ENCODE measurements at places on chromosomes 3 and 15.
A peak's percentile ranks its signal among the peaks of the same experiment; 100 is the strongest.

DNA sequence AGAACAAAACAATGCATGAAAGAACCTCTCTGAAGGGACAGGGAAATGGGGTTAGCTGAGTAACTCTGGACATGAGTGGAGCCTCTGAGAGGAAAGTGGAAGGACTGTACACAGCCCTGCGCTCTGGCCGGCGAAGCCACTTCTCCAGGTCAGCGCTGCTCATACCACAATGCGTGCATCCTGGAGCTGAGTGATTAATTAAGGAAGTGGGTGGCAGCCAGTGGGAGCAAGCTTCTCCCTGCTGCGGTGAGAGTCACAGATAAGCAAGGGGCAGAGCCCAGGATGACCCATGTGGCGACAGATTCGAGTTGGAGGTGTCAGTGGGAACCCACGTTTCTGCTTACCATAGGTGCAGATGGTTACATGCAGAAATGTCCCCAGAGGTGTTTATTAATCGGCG lies 48.0 kb downstream of the KLF15 start:
- DNase-seq: no peak

- DNase-seq: no peak
These were observed 341.8 kb downstream of the RAP2B start for GRCh38 chr3:153503873-153504272.

DNA sequence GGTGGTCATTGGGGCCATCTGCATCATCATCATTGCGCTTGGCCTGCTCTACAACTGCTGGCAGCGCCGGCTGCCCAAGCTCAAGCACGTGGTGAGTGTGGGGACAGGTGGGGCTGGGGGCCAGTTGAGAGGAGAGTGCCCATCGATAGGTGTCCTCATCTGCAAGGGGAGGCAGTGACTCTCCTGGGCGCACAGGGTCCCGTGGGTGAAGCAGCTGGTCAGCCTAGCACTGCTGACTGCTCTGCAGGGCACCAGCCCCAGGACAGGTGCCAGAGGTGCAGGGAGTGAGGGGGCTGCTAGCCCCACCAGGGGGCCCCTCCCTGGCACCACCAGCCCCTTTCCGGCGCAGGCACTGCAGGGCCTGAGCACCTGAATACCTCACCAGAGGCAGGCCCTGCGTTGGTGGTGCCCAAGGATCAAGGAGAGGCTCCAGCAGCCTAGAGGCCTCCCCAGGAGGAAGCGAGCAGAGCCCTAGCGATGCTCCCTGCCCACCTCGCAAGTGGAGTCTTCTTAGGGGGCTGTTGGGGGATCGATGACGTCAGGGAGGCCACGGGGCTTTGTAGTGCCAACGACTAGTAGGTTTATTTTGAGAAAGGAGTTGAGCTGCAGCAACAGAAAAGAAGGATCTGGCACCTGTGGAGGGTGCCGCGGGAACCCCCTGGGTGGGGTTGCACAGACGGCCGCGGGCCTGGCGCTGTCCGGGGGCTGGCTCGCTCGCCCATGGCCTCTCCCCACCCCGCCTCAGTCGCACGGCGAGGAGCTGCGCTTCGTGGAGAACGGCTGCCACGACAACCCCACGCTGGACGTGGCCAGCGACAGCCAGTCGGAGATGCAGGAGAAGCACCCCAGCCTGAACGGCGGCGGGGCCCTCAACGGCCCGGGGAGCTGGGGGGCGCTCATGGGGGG lies 976 bp upstream of the ABTB1 start:
- DNase-seq: no peak

GRCh38 chr3:128123156-128123537 lies 465 bp downstream of the RUVBL1 start:
- DNase-seq: no peak

- DNase-seq: no peak
These were observed 144.9 kb downstream of the EPHB1 start for GRCh38 chr3:134939978-134940377.

- DNase-seq: peak; percentile 19
These were observed 372.7 kb downstream of the FGF12 start for GRCh38 chr3:192354687-192355086.

DNA sequence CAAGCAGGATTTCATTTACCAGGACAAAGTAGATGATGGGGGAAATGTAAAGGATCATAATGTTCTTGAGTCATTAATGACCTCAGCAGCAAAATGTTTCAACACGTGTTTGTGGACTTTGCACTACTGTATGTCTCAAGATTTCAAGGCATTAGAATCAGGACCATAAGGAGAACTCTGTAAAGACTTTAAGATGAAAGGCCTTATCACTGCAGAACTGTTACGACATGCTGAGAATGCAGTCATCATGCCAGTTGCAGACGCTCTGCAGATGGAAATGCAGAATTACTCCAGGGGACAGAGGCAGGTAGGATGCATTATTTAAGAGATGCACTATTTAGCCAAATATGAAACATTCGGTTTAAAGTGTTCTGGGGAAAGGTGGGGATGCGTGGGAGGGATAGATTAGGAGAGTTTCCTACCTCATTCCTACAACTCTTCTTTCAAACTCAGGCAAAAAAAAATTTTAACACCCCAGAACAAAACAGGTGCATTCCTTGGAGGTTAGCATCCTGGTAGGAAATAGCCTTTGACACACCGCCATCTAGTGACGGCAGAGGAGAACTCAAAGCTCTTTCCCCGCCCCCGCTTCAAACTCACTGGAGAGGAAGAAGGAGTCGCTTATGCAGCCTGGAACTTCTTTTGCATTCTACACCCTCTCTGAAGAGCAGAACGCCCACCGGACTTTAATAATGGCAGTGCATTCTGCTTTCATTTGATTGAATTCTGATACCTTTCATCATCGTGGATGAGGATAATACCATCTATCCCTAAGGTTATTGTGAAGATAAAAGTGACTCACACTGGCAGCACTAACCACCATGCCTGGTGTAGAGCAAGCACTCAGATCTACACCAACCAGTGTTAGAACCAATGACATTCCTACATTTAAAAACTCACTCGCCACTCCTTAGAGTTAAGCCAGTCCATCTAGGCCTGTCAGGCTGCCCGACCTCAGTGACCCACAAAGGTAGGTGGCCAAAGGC lies 43.1 kb upstream of the TOPAZ1 start:
- DNase-seq: peak; percentile 79

GRCh38 chr3:45167011-45167911 lies 21.1 kb upstream of the CDCP1 start:
- peak; percentile 98 for DNase-seq

DNA sequence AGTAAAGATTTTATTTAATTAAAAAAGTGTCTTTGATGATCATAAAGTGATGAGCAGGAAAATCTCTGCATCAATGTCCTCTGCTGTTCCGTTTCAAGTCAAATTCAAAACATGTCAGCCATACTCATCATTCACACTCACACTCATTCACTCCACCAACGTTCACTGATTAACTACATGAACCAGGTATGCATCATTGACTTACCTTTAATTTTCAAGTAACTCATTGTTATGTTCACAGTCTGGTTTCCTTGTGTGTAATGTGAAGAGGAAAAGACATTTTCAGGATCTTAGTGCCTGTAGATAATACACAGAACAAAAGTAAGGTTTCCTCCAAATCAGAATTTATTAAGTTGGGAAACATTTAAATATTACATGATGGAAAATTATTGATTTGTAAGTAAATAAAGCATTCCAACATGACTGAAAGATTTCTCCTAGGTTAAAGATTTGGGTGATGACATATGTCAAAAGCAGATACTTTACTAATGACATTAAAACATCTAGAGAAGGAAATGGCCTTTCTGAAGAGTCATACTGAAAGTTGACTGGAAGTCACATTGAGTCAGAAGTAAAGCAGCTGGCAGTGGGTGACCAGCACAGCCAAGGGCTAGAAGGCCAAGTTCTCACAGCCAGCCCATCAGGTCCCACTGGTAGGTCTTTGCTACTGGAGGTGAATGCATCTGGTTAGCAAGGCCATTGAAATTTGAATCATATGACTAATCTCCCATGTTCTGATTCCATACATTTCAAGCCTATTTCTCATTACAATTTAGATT lies 251.9 kb downstream of the CDIN1 start:
- DNase-seq: no peak

DNA sequence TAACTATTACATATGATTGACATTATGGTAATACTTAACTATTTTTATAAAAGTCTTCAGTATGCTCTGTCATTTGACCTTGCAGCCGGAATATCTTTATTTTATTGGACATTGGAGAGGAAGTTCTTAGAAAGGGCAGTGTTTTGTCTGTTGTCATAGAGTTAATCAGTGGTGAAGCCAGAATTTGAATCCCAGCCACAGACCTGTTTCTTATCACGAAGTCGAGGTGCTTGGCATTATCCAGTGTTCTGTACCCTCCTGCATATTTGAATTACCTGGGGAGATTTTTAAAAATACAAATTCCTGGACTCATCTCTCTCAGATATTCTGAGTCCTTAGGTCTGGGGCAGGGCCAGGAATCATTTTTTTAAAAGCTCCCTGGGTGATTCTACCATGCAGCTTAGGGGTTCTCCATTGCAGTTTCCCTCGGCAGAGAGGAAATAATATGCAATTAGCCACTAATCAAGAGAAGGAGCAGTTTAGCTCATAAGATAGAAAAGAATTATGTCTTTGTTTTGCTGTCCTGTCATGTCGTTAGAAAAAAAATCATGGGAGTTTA lies 195.6 kb upstream of the CFAP20DC start:
- DNase-seq: no peak

DNA sequence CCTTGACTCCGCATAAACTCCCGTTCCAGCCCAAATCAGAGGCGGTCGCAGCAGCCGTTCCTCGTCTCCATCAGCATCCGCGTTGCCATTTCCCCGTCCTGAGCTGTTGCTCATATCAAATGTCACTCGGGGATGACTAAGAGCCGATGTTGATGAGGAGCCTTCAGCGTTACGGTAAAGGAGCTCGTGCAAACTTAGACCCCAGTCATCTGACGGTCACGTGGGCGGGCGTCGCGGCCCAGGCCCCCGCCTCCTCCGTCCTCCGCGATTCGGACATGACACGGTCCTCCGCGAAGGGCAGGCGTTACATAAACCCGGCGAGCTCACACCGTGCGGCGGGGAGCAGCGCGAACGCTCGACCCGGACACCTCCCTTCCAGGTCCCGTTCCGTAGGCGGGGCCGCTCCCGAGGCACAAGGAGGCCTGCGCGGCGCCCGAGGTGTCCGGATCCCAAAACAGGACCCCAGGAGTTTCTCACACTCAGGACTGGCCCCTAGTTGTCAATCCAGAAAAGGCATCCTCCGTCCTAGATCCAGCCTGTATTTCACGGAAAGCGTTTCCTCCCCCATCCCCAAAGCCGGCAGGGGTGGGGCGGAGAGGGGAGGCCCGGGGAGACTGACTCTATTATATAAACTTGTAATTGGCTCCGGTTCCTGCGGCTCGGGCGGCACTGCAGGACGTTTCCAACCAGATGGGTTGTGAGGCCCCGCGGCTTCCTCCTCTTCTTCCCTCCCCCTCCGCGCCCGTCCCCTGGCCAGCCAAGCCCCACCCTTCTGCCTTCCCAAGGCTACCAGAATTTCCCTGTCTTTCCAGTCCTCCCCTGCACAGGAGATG lies 100.0 kb upstream of the IGF1R start:
- DNase-seq: peak; percentile 84

- DNase-seq: peak; percentile 4
These were observed 179.4 kb downstream of the GBE1 start for GRCh38 chr3:81581966-81582599.

DNA sequence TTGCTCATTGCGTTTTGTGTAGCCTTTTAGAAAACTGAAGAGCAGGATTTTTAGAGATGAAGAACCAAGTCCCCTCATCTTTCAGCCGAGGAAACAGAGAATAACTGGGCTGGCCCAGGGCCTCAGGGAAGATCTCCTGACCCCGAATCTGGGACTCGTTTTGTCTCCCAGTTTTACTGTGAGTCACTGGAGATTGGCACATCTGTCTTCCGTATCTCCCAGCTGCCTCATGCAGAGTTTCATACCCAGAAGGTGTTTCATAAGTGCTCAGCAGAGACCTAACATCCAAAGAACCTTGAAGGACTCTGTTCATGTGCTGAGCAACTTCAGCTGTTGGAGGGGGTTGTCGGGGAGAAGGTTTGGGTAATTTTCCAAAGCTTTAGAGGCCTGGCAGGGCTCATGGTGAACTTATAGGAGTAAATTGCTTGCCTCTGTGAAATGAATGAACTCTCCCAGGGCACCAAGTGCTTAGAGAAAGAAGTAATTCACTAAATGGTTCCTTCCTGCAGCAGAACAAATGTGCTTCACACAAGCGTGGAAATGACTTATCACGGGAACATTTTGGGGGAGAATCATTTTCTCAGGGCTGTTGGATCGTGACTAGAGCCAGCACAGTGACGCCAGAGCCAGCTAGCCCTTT lies 121.4 kb downstream of the FAM43A start:
- DNase-seq: no peak

- DNase-seq: no peak
These were observed 127.3 kb downstream of the FEZF2 start for GRCh38 chr3:62246094-62246493.

GRCh38 chr3:193791041-193792032 lies 198.3 kb downstream of the OPA1 start:
- DNase-seq: peak; percentile 71

GRCh38 chr3:147373301-147373700 lies 33.0 kb downstream of the ZIC4 start:
- DNase-seq: peak; percentile 8

GRCh38 chr3:73271-73670 lies 123.3 kb upstream of the CHL1 start:
- DNase-seq: no peak

DNA sequence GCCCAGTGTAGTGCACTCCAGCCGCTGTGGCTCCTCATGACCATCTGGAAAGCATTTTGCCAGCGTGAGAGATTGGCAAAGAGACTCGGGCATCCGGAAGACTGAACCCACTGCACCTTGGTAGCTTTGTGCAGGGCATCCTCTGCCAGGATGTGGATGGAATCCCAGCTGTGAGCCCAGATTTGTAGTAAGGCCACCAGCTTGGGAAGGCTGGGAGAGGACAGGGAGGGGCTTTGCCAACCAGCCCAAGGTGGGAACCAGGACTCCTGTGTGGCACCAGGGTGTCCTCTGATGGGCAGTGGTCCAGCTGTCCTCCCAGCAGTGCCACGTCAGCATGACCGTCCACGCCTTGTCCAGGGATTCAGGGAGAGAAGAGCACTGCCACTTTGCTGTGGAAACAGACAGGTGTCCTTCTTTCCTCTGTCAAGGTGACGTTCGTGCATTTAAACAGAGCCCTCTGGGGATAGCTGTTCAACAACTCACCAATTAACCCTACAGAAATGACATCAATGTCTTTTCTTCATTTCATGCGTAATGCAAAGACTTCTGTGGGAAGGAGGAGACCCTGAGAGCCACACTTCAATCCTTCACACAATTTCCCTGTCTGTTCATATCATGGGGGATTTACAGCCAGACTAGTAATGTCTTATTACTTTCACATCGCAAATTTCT lies 19.1 kb downstream of the KLF15 start:
- DNase-seq: no peak

- DNase-seq: no peak
These were observed 23.9 kb upstream of the OSTN start for GRCh38 chr3:191175102-191175501.

GRCh38 chr3:60758831-60759230 lies 492.4 kb downstream of the FHIT start:
- no peak for DNase-seq

GRCh38 chr15:43948691-43949325 lies 122.0 kb downstream of the WDR76 start:
- DNase-seq: no peak

GRCh38 chr3:46440531-46441294 lies 24.0 kb downstream of the LTF start:
- DNase-seq: no peak

GRCh38 chr15:85630311-85630710 lies 164.4 kb downstream of the KLHL25 start:
- DNase-seq: no peak

All from ELF-1 (cell line).